CD4-positive, alpha-beta memory T cell (primary cell): ENCODE measurements at places on chromosomes 11 and 22.

- DNase-seq = no peak
Measured at GRCh38 chr11:8242118-8242475, 21.6 kb downstream of the LMO1 start.

DNA sequence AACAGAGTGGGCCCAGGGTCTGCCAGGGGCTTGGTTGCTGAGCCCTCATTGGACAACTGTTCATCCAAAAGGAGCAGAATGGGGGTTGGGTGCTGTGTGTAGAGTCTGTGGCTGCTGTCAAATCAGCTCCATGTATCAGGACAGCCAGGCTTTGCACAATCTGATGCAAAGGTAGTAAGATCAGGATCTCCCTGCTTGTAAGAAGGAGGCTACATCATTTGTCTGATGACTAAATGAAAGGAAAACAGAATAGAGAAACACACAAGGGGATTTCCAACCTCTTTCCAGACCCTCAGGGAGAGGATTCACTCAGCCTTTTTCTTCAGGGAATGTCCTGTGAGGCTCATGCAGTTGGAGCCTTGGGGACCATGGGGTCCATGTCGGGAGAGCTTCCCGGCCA is 7.2 kb downstream of the MICAL2 start:
- no peak for DNase-seq

DNA sequence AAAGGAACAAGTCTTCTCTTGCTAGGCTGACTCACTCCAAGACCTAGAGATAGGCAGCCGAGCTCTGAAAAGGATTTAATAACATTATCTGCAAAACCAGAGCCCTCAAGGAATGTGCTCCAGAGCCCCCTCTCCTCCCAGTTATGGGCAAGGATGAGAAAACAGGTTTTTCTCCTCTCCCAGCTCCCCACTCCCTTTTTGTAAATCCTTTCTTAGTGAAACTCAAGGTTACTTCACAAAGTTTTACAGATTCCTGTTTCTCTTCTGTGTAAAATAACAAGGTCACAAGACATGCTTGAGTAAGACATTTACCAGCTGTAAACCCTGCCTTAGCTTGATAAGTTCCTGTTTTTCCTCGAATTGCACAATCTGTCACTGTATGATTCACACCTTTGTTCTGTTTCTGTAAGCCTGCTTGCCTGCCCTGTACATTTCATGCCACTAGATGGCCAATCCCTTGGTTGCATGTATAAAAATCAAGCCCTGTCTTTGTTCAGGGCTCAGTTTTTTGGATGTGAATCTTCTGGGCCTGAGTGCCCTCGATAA is 489.4 kb downstream of the KCNA4 start:
- no peak for DNase-seq

DNA sequence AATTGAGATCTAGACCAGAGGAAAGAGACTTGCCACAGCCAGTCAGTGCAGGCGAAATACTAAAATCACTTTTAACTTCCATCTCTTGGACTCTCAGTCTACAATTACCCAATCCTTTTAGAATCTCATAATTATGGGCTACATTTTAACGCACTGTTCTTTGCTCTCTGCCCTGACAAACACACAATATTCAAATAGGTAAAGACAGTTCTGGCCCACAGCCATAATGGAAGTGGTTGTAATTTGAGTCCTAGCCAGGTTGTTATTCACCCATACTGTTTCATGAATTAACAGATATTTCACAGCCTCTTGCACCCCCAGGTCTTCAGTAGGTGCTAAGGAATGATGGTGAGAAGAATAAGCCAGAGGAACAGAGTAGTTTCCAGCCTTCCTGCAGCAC is 830 bp downstream of the C11orf97 start:
- DNase-seq = no peak

- no peak for DNase-seq
Measured at GRCh38 chr11:26522912-26523610, 49.0 kb downstream of the MUC15 start.

GRCh38 chr11:75766443-75767227 is 1.9 kb upstream of the DGAT2 start:
- DNase-seq = no peak

DNA sequence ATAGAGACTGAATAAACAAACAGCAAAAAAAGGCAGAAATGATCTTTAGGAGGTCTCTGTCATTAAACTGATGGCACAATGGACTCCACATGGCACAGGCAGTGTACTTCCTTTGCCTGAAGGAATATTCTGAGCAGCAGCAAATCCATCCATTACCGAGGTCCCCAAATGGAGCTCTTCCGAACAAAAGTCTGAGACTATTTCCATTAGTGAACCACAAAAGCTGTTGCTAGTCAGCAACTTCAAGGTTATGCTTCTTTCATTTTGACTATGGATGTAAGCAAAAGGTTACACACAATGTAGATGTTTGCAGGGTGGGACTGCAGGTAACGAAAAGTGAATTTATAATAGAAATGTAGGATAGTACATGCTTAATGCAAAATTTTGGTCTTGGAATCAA is 14.5 kb downstream of the NARS2 start:
- no peak for DNase-seq

DNA sequence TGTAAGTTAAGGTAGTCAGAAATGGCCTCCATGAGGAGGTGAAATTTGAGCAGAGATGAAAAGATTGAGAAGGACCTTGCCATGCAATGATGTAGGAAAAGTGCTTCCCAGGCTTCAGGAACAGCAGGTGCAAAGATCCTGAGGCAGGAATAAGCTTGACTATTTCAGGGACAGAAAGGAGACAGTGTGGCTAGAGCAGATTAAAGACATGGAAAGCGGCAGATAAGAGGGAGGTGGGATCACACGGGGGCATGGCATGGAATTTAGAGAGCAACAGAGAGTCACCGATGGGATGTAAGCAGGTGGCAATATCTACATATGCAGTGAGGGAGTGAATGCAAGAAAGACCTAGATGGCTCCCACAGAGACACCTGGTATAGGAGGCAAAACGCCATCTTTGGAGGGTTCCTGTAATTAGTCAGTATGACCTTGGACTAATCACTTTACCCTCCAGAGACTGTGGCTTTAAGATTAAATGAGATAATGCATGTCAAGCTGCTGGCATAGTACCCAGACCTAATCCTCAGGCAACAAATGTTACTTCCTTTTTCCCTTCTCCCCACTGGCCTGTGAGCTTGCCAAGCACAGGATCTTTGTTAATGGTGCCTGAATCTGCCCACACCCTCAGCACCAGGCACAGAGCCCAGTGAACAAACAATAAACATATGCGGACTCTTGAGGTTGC is 24.6 kb upstream of the ACER3 start:
- DNase-seq = no peak

- DNase-seq = no peak
Measured at GRCh38 chr11:76857781-76858410, 2.8 kb upstream of the ACER3 start.

DNA sequence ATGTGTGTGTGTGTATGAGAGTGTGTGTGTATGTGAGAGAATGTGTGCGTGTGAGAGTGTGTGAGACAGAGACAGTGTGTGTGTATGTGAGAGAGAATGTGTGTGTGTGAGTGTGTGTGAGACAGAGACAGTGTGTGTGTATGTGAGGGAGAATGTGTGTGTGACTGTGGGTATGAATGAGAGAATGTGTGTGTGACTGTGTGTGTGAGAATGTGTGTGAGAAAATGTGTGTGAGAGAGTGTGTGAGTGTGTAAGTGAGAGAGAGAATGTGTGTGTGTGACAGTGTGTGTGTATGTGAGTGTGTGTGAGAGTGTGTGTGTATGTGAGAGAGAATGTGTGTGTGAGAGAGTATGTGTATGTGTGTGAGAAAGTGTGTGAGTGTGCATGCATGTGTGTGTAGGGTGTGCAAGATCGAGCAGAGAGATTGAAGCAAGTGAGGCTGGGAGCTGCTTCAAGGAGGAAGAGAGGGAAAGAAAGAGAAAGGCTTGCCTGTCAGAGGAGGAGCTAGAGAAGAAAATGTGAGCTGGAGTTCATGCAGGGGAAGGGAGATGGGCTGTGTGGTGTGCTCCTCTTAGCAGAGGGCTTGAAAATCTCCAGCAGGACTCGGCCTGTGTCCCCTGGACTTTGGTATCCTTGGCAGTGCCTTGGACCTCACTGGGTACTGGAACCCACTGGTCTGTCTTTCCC is 27.7 kb upstream of the TP53I11 start:
- no peak for DNase-seq

GRCh38 chr11:761526-762108 is 14.4 kb downstream of the TALDO1 start:
- DNase-seq = no peak

DNA sequence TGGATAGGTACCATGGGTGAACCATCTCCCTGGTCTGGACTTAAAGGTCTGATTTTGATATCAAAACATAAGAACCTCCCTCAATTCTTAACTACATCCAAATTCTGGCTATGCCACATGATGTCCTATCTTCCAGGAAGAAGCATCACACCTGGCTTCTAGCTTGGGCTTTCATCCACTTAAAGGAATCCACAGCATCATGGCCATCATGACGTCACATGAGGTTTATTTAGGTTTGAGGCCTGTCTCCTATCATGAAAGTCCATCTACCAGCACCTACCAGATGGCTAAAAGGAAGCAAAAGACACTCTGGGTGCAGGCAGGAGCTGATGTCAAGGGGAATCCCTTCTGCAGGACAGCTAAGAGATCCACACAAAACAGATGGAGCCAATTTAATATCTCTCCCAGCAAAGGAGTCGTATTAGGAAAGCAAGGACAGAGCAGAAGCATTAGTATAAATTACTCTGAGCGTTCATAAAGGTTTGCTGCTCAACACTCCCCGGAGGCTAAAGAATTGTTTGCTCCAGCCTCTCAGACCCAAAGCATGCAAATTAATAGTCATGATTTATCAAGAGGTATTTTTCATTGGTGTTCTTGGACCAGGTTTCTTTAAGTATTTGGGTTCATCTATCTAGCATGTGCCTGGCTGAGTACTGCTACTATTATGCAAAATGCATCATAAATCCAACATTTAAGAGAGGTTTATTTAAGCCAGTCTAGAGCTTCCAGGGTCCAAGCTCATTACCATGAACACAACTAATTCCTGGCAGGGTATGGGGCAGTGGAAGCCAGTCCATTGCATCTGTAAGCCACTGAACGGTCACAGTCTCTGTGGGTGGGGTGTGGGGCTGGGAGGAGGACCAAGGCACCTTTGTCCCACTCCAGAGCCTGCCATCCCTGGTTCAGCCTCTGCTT is 47.2 kb downstream of the GALNT18 start:
- no peak for DNase-seq

DNA sequence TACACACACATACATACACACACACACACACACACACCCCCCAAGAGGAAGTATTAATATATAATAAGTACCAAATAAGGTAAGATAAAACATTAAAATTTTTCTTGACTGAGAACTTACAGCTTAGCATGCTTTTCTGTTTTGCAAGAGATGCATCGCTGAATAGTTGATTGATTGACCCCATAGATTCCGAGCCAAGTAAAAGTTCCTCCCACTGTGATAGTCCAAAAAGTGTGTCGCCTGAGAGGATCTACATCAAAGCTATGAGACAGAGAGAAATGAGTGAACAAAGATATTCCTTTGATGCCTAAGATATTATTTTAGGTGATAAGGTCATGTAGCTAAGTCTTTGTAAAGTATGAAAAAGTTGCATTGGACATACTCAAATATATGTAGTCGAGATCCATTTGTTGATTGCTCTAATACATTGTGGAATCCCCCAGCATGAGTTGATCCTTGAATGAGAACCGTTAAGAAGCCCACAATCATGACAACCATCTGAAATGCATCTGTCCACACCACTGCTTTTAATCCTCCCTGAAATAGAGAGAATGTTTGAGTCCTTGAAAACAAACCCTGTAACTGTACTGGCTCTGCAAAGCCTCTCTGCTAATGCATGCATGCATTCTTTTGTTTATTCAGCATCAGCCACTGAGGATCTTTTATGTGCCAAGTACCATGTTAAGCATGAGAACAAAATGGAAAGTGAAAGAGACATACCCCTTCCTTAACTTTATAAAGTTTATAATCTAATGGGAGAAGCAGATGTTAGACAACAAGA is 18.3 kb downstream of the SLC5A12 start:
- DNase-seq = no peak

GRCh38 chr11:119983240-119983732 is 154.6 kb downstream of the TRIM29 start:
- DNase-seq = no peak

GRCh38 chr11:124717421-124717785 is 22.3 kb upstream of the NRGN start:
- DNase-seq = no peak
